ENCODE measurements at places on chromosomes 1 and 21. TPM values are rescaled to one million over a fixed set of nuclear protein-coding genes. Genes with fewer than 3 reads are reported as not detected.

Gene S100A2
- 1.5 TPM for total RNA-seq

Gene DISC1
- total RNA-seq = 9.4 TPM

Gene CRNN
- not detected for total RNA-seq

Gene ZNF436
- 27.4 TPM for total RNA-seq

Gene CYP4Z1
- total RNA-seq = not detected

Gene C1QA
- total RNA-seq = not detected
